ENCODE measurements at places on chromosomes 7 and 10.

DNA sequence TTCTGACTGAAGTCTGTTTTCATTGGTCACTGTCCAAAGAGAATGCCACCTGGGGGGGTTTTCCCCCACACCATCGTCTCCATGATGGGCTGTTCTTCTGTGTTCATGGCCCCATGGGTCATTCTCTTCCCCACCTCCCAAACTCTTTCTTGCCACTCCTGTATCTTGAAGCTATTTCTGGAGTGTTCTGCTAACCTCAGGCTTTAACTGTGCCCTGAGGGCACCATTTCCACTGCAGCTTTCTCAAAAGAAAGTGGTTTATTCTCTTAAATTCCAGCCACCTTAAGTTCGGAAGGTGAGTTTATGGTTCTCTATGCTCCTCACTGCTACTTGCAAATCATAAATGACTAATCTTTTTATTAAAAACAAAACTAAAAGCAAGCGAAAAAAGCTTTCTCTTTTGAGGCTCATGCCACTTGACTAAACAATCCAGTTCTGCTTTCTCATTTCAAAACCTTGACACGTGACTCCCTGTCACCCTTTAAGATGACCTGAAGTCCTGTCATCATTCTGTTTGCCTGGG lies 7.4 kb upstream of the APBB1IP start:
- DNase-seq, result no peak

- no peak for DNase-seq
Observed at GRCh38 chr7:7220821-7221220, 38.5 kb downstream of the C1GALT1 start.

- DNase-seq, result no peak
Observed at GRCh38 chr10:126969310-126969709, 64.1 kb downstream of the DOCK1 start.

DNA sequence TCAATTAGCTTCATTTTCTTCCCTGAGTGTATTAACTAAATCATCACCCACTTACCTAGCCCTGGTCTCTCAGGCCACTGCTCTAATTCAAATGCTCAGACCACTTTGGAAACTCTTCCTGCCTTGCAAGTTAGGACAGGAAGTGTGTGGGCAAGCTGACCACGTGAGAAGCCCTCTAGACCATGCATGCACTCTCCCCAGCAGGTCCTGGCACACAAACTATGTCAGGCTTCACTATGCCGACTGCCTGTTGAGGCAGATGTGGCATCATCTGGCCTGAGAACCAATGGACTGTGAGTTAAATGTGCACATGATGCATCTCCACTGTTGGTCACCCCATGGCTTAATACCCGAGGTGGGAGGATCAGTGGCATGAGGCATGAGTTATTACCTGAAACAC lies 439.6 kb downstream of the GRID1 start:
- DNase-seq, result no peak

- no peak for DNase-seq
Observed at GRCh38 chr10:104515678-104516199, 125.4 kb upstream of the SORCS3 start.

- DNase-seq, result no peak
Observed at GRCh38 chr7:91140286-91140685, 123.9 kb upstream of the FZD1 start.

DNA sequence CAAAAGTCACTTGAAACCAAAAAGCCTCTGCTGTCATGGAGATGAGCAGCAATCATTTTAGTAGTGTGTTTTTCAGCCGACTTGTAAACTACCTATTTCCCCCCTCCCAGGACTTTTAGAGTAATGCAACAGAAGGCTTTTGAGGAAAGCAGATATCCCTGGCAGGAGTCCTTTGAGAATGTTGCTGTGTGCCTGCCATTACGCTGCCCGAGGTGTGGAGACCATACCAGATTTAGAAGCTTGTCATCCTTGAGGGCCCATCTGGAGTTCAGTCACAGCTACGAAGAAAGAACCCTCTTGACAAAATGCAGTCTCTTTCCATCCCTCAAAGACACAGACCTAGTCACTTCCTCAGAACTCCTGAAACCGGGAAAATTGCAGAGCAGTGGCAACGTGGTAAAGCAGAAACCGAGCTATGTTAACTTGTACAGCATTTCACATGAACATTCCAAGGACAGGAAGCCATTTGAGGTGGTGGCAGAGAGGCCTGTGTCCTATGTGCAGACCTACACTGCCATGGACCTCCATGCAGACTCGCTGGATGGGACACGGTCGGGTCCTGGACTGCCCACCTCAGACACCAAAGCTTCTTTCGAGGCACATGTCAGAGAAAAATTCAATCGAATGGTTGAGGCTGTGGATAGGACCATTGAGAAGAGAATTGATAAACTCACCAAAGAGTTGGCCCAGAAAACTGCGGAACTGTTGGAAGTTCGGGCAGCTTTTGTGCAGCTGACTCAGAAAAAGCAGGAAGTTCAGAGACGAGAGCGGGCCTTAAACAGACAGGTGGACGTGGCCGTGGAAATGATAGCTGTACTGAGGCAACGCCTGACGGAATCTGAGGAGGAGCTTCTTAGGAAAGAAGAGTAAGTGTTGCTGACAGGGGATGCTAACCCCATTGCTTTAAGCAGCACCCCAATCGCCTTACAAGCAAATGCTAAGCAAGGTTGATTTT lies 2.2 kb downstream of the ZNF365 start:
- DNase-seq, result no peak

DNA sequence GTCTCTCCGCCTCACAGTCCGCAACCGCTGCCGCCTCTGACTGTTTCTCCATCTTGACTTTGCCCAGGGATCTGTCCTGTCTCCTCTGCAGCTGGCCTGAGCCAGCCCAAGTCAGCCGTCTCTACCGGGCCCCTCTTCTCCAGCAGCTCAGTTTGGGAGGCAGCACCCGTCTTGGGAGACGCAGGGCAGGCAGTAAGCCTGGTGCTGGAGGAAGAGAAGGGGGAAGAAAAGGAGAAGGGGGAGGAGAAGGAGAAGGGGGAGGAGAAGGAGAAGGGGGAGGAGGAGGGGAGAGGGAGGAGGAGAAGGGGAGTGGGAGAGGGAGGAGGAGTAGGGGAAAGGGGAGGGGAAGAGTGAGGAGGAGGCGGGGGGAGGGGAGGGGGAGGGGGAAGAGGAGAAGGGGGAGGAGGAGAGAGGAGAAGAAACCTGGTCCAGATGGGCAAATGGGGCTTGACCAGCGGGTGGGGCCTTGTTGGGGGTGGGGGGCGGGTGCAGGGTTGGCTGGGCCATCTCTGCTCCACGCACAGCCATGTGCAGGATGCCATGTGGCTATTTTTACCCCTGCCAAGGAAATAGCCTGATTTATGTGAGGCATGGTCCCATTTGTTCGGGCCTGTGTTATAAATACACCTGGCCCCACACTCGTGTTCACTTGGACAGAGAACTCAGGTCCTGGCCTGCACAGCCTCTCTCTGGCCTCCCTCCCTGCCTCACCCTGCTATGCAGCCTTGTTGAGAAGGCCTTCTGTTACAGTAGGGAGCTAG lies 35.9 kb upstream of the FZD9 start:
- no peak for DNase-seq

DNA sequence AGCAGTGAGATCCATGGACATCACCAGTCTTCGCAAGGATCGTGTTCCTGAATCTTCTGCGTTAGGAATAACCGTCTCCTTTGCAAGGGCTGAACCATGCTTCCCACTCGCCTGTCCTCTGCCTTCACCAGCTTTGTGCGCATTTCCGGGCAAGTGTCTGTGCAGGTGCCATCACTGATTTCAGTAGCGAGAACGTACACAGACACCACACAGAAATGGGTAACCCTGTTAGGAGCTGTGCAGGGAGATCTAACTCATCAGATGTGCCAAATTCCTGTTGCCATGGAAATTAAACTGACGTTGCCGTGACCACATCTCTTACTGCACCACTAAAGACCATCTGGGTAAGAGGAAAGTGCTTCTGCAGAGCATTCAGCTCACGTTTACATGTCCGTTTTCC lies 146.3 kb downstream of the DIP2C start:
- DNase-seq, result no peak

DNA sequence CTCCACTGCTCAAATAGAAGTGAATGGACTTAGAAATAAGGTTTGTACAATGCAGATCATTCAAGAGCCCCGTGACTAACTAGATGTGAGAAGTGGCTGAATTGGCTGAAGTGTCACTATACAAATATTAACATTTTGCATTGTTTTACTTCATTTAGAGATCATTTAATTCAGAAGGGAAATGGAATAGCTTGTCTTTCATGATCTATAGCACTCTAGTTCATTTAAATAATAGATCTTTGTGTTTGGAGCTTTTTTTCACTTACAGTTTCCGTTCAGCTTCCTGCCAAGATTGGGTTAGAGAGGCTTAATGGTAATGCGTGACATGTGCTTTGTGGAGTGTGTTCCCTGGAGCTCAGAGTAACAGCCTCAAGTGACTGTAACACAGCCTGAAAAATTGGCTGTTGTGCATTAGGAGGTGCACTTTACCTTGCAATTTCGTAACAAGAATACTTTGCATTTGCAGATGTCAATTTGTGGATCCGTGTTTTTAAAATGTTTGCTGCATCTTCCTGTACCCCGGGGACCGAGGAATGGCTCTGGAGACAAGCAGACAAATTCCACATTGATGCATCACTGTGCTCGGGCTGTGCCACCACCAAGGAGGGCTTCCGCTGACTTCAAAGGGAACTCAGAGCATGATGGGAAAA lies 170.3 kb downstream of the NRP1 start:
- no peak for DNase-seq
